ENCODE measurements at places on chromosomes 1 and 21.

DNA sequence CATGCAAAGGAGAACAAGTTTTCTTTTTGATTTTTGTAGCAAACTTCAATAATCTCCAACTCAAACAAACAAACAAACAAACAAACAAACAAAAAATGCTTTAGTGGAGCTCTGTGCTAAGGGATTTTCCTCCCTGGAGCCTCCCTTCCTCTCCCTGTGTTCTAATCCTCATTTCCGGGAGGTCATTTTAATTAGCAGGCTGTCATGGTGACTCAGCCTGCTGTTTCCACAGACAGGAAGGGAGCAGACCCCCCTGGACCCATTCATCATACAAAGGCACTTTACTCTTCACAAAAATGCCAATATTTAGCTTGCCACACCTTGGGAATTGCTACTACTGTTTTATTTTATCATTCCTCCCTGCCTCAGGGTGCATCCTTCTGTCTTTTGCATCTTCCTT, 61.0 kb upstream of the SPATA6 start:
- no peak for DNase-seq

- no peak for DNase-seq
Measured at GRCh38 chr1:197671140-197671539, 104.1 kb downstream of the DENND1B start.

DNA sequence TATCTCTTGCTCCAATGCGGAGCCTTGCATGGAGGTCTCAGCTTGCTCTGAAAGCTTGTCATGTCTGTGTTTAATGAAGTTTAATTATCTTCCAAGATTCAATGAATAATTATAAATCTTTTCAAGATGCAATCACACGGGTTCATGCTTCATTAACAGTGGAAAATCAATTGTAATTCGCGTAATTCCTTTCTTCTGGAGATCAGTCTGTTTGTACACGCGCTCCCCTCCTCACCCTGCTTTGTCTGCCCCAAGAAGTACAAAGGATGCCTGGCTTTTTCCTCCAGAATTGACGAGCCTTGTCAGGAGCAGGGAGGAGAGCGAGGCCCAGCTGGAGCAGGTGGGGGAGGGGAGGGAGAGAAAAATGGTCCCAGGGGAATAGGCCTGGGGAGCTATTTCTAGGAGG, 65.0 kb upstream of the DISP3 start:
- DNase-seq: no peak

GRCh38 chr1:6860401-6860800, 75.1 kb downstream of the CAMTA1 start:
- no peak for DNase-seq

DNA sequence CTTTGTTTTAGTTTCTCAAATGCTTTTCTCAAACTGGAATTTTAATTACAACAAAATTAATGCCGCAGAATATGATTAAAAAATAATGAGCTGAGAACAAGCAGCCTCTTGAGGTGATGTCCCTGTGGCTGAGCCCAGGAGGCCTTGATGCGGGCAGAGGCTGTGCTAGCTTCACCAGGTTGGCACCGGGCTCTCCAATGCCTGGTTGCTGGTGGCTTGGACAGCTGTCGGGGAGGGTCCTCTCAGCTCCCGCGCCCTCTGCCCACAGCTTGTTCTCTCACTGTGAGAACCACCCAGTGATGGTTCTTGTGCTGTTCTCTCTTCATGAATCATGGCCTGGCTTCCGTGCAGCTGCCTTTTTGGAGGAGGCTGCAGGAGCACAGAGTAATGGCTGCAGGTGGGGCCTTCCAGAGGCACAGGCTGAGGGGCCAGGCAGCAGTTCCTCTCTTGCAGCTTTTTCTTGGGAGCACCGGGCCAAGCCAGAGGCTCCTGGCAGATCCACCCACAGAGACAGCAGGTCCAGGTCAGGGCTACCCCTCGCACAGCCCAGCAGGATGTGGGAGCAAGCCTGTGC, 156.3 kb downstream of the PCBP3 start:
- no peak for DNase-seq

GRCh38 chr1:37797750-37798345, 4.2 kb downstream of the MANEAL start:
- no peak for DNase-seq

DNA sequence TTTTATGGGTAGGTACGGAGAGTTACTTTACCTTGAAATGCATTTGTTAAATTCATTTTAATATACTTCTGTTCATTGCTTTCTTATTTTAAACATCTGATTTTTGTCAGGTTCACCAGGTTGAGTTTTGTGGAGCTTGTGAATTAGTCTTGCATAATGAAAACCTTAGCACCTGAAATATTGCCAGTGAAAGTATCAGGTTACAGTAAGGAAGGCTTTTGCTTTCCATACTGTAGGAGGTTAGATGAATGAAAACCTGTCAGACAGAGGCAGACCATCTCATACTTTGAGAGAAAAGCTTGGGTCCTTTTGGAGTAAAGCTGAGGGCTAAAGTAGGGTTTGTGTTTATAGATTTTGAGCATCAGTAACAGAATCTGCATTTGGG, 34.7 kb downstream of the THRAP3 start:
- DNase-seq: no peak

DNA sequence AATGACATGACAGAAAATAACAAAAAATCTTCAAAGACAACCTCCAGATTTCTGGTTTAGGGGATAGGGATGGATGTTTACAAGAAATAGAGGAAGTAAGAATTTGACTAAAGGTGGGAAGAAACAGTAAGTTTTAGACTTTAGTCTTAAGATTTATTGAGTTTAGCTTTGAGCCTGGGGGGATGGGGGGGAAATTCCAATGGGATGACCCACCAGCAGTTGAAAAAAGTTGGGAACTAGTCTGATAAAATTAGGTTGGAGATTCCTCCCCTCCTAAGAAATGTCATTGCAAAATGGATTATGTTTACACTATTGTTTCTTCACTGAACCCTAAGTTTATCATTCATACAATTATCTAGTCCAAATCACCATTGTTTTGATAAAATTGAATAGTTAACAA, 28.4 kb downstream of the WDR26 start:
- DNase-seq: no peak

GRCh38 chr1:46456411-46456963, 33.1 kb upstream of the DMBX1 start:
- DNase-seq: no peak

DNA sequence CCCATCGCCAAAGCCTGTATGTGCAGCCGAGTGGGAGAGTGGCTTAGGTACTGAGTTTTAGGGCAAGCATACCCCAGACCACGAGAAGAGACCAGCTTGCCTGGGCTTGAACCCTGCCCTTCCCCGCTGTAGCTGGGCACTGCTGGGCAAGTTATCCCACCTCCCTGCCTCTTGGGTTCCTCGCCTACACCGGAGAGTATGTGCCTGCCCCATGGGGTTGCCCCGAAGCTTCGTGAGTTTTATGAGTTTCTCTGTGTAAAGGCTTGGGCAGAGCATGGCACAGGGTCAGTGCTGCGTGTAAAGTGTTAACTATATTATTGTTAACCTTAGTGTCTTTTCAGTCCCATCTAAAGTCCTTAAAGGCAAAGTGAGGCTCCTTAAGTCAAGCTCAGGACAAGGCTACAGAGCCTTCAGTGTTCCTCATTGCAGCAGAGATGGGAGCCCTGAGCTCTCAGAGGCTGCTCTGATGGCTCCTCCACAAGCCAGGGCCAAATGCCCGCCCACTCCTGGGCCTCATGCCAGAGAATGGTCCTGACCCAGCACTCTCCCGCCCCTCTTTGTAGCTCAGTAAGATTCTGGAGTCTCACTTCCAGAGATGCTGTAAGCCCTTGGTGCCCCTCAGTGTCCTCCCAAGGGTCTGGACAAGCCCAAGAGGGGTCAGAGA, 37.0 kb upstream of the KCNA10 start:
- DNase-seq: no peak

DNA sequence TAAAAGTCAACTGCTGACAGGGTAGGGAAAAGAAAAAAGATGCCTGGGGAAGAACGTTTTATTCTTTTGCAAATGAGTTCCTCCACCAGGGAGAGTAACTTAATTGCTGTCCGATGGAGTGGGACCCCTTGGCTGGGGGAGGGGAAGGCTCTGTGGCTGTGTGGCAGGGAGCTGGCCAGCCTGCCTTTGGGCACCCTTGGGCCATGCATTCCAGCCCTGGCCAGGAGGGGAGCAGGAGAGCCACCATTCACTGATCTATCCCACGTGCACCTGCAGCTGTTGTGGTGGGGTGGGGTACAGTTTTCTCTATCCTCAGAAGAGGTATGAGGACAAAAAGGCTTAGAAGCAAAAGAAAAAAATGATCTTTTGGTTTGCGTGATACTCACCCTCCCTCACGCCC, 116.9 kb downstream of the KCNK1 start:
- no peak for DNase-seq

- no peak for DNase-seq
Measured at GRCh38 chr1:107698161-107698560, 266.8 kb downstream of the VAV3 start.

GRCh38 chr1:157081707-157082106, 17.9 kb downstream of the ETV3L start:
- no peak for DNase-seq

GRCh38 chr1:50424045-50424883, 1.0 kb upstream of the DMRTA2 start:
- DNase-seq: no peak

DNA sequence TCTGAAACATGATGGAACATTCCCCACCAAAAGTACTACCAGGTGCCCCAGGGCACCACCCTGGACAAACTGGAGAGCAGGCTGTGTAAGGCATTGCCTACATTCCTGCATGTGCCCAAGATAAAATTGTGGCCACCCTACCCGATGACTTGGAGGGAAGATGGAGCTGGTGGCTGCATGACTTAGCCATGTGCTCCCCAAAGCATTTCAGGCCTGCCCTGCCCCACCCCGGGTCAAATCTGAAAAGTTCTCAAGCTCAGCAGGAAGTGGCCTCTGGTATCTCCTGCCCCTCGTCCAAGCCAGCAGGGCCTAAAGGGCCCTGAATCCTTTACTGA, 8.5 kb downstream of the CD2 start:
- no peak for DNase-seq

DNA sequence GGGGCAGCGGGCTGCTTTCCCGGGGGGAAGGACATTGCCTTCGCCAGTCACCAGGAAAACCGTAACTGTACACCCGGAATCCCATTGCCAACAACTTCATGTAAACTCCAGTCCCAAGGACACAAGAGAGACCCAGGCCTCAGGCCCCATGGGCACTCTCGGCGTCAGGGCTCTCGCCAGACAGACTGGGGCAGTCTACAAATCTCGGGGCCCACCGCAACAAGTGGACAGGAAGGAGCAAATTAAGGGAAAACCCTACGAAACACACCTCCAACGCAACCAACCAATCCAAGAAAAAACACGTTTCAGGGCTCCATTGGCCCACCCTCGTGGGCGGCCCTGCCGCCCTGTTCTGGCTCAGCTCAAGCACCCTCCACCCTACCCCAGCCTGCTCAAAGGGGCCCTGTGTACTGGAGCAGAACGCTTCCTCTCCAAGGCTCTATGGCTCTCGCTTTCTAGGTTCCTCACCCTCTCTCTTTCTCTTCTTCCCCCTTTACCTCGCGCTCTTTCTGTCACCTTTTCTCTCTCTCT, 4.6 kb upstream of the ZNF678 start:
- DNase-seq: no peak

DNA sequence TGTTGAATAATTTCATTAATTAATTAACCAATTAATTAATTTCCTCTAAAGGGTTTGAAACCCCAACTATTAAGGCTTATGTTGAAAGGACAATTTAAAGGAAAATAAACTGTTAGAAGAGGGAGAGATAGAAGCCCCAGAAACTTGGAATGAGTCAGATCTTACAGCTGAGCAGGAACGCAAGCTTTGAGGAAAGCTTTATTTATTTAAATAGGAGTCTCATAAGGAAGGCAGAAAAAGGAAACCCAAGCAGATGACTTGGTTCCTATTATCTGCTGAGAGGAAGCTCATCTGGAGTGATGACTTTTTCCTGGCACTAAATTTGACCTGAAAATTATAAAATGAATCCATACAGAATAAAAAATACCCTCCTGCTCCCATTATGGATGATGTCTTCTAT, 105.1 kb downstream of the ROR1 start:
- no peak for DNase-seq

DNA sequence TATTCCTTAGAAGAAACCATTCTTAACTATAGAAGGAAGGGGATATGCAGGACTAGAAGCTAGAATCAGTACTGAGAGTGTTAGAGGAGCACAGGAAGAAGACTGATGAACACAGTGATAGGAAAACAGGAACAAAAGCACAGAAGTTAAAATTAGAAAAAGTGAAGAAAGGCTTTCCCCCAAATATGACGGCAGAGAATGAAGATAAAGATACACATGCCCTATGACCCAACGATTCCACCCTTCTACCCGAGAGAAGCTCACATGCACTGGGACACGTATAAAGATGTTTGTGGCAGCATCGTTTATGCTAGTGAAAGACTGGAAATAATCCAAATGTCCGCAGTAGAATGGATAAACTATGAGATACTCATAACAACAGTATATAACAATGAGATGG, 74.2 kb downstream of the DTL start:
- DNase-seq: no peak

DNA sequence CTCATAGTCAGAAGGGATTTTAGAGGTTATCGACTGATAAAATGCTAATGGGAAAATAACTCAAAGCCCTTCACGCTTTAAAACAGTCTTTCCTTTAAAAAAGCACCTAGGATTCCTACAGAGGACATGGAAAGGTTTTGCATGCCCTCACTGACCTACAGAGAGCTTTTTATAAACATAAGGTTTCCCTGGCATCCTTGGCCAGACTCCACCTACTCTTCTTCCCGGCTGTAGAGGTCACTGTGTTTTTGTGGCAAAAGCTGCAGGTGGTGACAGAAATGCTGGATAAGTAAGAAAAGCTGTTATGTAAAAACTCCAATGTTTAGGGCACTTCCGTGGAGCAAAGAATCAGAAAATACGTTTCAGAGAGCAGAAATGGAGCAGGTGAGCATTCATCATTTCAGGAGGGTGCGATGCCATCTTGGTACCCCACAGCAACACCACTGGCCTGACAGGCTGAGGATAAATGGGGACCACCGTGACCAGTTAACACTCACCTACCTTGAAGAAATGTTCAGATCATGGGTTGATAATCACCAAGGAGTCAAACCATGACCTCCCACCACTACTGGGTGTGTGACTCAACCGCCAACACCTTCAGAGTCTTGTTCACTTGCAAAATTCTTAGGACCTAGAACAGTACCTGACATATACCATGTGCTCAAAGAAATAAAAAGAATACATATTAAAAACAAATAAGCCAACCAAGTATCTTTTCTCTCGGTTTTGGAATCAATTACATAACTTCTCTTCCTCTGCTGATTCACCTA, 46.6 kb downstream of the SSBP3 start:
- DNase-seq: no peak

DNA sequence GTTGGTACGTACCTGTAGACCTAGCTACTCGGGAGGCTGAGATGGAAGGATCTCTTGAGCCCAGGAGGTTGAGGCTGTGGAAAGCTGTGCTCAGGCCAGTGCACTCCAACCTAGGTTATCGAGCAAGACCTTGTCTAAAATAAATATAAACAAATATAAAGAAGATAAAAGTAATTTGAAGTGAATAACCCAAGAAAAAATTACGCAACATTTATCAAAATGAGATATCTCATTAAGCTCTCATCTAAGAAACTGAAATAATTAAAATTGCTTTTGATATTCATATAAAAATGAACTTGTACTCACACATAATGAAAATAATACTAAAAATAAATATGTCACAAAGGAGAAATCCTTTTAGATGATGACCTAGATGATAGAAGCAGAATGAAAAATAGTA, 647.1 kb upstream of the NCAM2 start:
- no peak for DNase-seq
